ENCODE measurements at places on chromosomes 4 and X.

- DNase-seq = no peak
These were observed 88.8 kb downstream of the BCOR start for GRCh38 chrX:40008791-40009461.

- no peak for DNase-seq
These were observed 12.6 kb downstream of the TAF1 start for GRCh38 chrX:71378732-71379131.

DNA sequence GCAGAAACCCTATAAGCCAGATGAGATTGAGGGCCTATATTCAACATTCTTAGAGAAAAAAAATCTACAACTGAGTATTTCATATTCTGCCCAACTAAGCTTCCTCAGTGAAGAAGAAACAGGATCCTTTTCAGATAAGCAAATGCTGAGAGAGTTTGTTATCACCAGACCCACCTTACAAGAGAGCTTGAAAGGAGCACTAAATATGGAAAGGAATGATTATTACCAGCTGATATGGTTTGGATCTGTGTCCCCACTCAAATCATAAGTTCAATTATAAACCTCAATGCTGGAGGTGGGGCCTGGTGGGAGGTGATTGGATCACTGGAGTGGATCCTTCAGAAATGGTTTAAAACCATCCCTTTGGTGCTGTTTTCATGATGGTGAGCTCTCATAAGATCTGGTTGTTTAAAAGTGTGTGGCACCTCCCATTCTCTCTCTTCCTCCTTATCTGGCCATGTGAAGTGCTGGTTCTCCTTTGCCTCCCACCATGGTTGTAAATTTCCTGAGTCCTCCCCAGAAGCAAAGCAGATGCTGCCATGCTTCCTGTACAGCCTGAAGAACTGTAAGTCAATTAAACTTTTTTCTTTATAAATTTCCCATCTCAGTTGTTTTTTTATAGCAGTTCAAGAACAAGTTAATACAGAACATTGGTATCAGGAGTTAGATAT lies 144.2 kb downstream of the MSN start:
- DNase-seq = no peak

DNA sequence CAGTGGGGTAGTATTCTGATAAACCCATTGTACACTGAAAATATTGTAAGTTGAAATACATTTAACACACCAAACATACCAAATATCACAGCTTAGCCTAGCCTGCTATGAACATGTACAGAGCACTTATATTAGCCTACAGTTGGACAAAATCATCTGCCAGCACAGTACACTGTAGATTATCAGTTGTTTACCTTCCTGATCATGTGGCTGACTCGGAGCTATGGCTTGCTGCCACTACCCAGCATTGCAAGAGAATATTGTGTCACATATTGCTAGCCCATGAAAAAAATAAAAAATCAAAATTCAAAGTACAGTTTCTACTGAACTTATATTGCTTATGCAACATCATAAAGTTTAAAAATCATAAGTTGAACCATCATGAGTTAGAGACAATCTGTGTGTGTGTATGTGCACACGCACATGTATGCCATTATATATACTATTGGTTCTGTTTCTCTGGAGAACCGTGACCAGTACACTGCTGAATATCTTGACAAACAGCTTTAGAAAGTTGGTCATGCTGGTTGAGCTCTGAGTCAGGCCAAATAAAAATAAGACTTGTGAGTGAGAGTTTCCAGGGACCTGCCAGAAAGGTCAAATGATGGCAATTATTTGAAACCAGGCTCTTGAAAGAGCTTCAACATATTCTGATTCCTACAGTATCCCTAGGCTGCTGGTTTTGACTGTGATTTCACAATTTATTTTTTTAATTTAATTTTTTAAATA lies 238.5 kb downstream of the PRR32 start:
- DNase-seq = no peak

DNA sequence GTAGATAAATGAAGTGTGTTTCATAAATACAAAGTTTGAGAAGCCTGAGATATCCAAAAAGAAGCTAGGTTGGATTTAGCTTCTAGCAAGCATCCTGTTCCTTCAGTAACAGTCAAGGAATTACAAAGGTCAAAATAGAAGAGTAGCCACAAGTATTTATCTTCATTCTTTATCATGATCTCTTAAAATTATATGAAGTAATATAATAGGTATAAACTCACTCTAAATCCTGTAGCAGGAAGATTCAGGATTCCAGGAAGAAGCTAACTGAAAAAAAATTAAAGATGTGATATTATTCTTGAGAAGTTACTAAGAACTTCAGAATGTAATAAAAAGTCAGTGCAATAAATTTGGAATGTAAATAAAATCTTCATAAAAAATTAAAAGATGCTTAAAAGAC lies 31.1 kb upstream of the RXFP1 start:
- DNase-seq = no peak

DNA sequence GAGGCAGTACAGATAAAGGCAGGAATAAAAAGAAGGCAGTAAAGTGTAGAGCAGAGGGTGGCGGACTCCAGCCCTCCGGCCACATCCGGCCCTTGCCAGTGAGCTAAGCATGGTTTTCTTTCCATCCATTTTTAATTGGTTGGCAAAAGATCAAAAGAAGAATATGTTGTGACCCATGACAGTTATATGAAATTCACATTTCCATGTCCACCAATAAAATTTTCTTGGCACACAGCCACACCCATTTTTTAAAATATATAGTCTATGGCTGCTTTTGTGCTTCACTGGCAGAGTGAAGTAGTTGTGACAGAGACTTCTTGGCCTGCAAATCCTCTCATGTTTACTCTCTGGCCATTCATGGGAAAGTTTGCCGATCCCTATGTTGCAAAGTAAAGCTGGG lies 29.8 kb downstream of the SLC9A6 start:
- no peak for DNase-seq

DNA sequence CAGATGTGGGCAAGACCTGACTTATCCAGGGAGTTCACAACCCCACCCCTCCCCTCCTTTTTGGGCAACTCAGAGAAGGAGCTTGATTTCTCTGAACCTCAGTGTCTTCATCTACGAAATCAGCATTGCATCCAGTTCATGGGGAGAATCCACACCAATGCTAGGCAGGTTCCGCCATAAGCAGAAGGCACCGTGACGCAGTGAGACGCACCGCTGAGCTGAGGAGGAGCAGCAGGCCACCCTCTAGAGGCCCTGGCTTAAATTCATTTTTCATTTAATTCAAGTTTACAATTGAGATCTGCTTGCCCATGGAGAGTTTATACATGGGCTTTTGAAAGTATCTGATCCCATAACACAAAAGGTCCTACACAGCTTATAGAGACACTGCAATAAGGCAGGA lies 55.7 kb downstream of the CPZ start:
- DNase-seq = no peak

DNA sequence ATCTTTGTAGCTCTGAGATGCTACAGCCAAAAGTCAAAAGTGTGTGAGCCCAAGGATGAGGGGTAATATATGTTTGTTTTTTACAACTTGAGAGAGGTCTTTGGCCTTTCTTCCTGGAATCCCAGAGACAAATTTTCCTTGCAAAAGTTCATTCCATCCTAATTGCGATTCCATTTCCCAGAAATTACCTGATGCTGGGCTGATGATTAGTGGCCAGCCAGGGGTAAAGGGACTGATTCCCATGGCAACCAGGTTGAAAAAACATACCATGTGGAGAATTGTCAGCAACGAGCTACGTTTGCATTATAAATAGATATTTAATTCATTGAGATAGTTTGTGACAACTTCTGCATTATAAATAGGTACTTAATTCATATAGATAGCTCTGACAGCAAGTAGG lies 17.8 kb downstream of the IGSF1 start:
- no peak for DNase-seq

- DNase-seq = no peak
These were observed 404.5 kb downstream of the GBA3 start for GRCh38 chr4:23097251-23097650.

- DNase-seq = no peak
These were observed 735.6 kb downstream of the GLUD2 start for GRCh38 chrX:121782976-121783375.

DNA sequence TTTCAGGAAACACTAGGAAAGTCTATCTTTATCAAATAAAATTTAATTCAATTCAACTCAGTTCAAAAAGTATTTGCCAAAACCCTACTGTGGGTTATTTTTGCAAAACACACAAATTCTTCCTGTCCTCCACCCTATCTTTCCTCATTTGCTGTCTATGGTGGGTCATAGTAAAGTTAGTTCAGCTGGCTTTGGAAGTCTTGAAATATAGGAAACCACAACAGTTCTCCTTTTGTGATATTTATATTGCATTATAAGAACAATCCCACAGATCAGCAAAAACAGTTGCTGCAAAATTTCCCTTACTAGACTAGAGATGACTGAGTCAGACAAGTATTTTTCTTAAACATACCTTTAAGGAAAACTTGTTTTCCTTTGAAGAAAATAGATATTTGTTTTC lies 22.2 kb downstream of the CYBB start:
- DNase-seq = no peak

- DNase-seq = no peak
These were observed 12.7 kb downstream of the MAML3 start for GRCh38 chr4:140141210-140141835.

GRCh38 chr4:169811476-169811875 lies 53.7 kb upstream of the HPF1 start:
- DNase-seq = no peak

DNA sequence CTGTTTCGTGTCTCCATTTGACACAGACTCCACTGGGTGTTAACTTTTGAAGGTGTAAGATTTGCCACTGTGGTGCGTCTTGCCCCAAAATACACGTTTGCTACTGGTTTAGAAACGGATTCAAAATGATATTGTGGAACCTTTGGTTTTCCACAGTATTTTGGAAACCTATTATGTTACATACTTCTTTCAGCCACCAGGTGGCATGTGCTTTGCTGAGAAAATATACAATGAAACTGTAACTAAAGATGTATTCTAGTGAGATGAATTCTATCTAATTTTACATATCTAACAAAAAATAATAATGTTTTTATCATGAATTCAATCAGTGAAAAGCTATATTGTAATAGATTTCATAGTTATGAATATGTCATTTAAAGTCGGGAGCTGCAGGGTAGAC lies 28.4 kb upstream of the SLITRK4 start:
- DNase-seq = no peak

GRCh38 chrX:69357317-69357716 lies 146.8 kb upstream of the NALF2 start:
- DNase-seq = no peak
